ENCODE measurements at places on chromosomes 2 and 18. TPM values are rescaled to one million over a fixed set of nuclear protein-coding genes. Genes with fewer than 3 reads are reported as not detected.
A peak's percentile ranks its signal among the peaks of the same experiment; 100 is the strongest.

GRCh38 chr18:40099641-40100040, 1855.4 kb upstream of the PIK3C3 start:
- DNase-seq = no peak

The SCG2 gene
- total RNA-seq = 5.6 TPM

DNA sequence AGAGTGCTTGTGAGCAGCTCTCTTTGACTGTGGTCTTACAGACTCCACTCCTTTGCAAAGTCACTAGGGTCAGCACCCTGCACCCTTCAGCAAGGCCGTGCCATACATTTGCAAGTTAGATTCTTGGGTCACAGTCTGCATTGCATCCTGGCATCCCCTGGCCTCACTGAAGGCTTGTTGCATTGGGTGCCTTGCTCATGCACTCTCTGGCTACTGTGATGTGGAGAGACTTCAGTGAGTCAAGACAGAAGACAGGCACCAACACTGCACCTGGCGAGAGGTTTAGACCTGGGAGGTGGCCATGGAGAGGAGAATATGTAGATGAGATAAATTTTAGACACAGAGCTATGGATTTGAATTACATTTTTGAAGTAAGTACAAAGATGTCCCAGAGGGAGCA, 146.4 kb upstream of the COPS8 start:
- DNase-seq = no peak

The KCNG2 gene
- 0.16 TPM for total RNA-seq

- DNase-seq = no peak
These were observed 32.9 kb upstream of the ALK start for GRCh38 chr2:29954316-29954715.

DNA sequence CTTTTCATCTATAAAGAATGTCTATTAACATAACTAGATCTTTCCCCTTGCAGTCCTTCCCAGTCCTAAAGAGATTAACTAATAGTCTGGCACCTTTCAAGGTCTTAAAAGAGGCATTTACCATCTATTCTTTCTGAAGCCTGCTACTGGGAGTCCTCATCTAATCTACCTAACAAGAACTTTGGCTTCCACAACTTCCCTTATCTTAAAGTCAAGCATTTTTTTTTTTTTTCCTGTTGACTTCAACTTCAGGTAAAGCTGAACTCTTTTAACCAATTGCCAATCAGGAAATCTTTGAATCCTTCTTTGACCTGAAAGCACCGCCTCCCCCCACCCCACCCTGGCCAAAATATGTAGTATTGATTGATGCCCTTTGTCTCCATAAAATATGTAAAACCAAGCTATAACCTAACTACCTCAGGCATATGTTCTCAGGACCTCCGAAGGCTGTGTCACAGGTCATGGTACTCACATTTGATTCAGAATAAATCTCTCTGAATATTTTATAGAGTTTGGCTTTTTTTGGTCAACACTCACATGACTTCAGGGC, 168.6 kb downstream of the PTPRM start:
- DNase-seq = no peak

The FBXO41 gene
- 10.9 TPM for total RNA-seq

DNA sequence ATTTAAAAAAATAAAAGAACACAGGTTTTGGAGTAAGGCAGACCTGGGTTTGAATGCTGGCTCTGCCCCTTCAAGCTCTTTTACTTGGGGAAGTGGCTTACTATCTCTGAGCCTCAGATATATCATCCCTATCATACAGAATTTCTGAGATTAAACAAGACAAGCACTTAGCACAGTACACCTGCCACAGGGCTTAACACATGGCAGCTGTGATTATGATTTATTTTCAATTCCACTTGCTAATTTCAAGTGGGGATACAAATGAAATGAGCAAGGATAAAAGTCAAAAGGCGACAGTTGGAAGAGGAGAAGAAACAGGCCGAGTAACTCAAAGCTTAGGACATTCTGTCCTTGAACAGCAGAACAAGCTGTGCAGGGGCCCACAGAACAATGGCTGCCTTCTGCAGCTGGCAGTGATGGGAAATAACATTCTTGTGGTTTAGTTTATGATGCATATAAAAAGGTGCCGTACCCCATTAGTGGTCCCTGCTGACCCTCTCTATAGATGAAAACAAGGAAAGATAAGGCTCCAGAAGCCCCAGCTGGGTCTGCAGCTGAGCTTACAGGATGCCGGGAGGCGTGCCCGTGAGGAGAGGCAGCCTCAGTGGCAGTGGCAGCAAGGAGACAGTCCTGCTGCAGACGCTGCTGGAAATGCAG, 45.3 kb downstream of the KIF3C start:
- no peak for DNase-seq

DNA sequence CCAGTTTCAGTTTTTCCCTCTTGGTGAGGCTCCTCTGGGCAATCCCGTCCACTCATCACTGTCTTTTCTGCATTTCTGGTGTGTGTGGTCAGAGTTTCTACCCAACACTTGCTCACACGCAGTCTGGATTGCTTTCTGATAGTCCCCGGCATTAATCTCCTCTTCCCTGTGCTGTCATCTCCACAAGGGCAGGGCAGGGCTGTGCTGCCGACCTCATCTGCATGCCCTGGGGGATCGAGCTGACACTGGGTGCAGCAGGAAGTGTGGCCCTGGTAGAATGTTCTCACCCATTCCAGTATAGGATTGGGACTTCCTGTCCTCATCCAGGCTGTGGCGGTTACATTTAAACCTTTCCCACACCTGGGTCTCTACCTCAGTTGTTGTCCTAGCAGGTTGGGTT, 80.0 kb upstream of the FAM136A start:
- peak; percentile 44 for DNase-seq

DNA sequence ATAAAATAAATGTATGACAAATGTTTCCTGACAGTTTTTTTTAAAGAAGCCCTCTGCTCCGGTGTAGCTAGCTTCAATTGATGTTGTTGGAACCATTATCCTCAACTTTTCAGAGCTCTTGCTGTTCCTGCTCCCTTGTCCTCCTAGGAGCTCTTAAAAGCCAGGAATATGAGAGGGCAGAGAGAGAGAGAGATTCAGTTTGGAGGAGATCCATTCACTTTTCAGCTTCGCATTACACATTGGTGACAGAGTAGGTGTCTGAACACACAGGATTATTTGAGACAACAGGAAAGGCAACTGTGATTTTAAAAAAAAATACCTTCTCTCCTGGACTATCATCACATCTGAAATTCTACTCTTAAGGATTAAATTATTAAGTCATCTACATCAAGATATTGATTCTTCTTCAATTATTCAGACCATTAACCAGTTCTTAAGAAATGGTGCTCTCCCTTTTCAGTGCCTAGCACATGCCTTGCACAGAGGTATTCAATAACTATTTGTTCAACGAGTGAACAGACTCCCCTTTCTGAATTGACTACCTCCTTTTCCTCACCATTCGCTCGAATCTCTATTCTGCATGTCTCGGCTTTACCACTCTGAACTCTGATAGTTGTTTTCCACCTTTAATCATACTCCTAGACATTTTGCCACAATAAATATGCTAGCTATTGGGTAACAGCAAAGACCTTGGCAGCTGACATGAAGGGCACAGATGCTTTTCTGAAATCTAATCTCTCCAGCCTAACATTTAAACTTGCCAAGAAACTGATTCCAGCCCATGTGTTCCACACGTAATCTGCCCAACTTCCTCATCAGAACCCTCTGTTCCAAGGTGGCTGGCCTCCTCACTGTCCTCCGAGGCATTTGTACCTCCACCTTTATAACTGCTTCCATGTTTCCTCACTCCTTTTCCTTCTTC, 28.6 kb upstream of the SLC35F5 start:
- no peak for DNase-seq

The RNF125 gene
- 1.9 TPM for total RNA-seq

- peak; percentile 3 for DNase-seq
These were observed 839 bp upstream of the GPR148 start for GRCh38 chr2:130728007-130728454.

The SCN9A gene
- 7.8 TPM for total RNA-seq

DNA sequence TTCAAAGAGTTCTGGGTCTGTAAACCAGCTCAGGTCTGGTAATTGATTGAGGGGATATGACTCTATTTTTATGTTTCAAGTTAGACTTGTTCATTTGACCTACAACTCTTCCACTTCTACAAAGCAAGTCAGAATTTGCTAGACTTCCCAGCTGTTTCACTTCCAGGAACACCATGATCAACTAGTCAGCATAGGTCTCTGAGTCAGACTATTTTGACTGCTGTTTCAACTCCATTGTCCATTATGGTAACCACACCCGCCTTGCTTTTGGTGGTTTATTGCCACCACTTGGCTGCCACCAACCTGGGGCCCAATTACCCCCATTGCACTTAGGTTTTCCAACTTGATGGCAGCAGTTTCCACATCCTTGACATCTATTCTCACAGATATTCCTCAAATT, 116.6 kb downstream of the LAMA3 start:
- DNase-seq = peak; percentile 51

The FOXI3 gene
- total RNA-seq = 0.60 TPM

DNA sequence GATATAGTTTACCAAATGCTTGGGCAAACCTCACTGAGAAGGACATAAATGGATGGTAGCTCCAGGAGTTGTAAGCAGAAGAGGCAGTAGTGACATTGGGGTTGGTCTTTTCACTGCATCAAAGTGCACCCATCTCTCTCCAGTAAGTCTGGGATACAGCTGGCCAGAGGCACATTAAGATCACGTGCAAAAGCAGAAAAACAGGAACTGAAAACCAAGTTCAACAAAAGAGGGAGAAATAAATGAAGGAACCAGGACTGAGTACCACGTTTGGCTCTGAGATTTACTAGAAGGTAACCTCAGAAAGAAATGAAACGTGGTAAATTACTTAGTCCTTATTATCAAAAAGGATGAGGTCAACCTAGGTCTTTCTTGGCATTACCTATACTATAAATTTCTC, 259.2 kb downstream of the OSR1 start:
- DNase-seq = no peak

GRCh38 chr2:222434204-222434603, 9.9 kb downstream of the SGPP2 start:
- DNase-seq = no peak
